Activated CD8-positive, alpha-beta T cell treated with anti-CD3 and anti-CD28 coated beads for 36 hours (primary cell): ENCODE measurements at places on chromosomes 2 and 18. TPM values are rescaled to one million over a fixed set of nuclear protein-coding genes. Genes with fewer than 3 reads are reported as not detected.
A peak's percentile ranks its signal among the peaks of the same experiment; 100 is the strongest.

The SPDYA gene
- 1.4 TPM for total RNA-seq

The CNTNAP5 gene
- not detected for total RNA-seq

The NTSR2 gene
- not detected for total RNA-seq

The BOK gene
- 0.16 TPM for total RNA-seq

The HOXD12 gene
- total RNA-seq: not detected

- no peak for DNase-seq
Measured at GRCh38 chr2:63578767-63579166, 9.5 kb downstream of the WDPCP start.

- DNase-seq: no peak
Measured at GRCh38 chr2:222115296-222115695, 183.5 kb downstream of the PAX3 start.

GRCh38 chr2:186820303-186820702, 28.7 kb downstream of the ZSWIM2 start:
- DNase-seq: no peak

GRCh38 chr18:41165625-41166024, 789.4 kb upstream of the PIK3C3 start:
- DNase-seq: no peak

The ALK gene
- not detected for total RNA-seq

DNA sequence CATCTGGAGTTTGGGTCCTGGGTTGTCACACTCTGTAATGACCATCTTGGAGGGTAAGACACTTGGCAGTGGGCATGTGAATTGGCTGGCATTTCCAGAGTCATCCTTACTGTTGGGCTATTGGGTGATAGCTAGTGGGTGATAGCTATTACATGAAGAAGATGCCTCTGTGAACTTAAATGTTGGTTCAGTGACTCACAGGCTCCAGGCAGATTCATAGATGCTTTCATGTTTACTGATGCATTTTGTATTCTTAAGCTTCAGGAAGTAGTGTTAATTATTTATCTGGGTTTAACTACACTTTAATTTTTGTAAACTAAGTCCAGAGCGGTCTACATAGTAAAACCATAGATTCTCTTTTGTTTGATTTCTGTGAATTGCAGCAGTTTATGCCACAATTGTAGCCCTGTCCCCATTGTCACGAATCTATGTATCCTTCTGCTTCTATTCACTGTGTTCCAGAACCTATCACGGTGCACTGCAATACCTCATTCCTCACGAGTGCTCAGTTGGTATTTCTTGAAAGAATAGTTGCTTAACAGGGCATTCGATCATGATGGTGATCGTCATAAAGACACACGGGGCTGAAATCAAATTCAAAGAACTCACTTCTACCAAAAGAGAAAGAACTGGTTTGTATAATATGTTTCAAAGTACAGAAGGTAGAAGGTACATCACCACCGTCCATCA, 79.7 kb downstream of the GBX2 start:
- no peak for DNase-seq

The REG3G gene
- total RNA-seq: not detected

The FOXD4L1 gene
- total RNA-seq: 0.23 TPM

GRCh38 chr2:145016711-145017110, 496.8 kb upstream of the ZEB2 start:
- no peak for DNase-seq

The TBR1 gene
- total RNA-seq: not detected

DNA sequence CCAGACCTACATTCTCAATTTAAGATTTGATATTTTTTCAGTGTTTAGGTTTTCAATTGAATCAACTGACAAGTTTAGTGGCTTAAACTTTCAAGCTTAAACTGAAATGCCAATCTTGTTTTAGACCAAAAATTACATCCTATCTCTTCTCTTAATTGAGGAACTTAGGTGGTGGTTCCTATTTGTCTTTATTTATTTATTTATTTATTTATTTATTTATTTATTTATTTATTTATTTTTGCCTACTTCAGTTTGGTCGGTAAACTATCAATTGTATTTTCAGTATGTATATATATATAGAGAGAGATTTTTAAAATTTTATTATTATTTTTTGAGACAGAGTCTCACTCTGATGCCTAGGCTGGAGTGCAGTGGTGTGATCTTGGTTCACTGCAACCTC, 68.1 kb downstream of the NEDD4L start:
- DNase-seq: no peak

The TYMS gene
- total RNA-seq: 324 TPM

DNA sequence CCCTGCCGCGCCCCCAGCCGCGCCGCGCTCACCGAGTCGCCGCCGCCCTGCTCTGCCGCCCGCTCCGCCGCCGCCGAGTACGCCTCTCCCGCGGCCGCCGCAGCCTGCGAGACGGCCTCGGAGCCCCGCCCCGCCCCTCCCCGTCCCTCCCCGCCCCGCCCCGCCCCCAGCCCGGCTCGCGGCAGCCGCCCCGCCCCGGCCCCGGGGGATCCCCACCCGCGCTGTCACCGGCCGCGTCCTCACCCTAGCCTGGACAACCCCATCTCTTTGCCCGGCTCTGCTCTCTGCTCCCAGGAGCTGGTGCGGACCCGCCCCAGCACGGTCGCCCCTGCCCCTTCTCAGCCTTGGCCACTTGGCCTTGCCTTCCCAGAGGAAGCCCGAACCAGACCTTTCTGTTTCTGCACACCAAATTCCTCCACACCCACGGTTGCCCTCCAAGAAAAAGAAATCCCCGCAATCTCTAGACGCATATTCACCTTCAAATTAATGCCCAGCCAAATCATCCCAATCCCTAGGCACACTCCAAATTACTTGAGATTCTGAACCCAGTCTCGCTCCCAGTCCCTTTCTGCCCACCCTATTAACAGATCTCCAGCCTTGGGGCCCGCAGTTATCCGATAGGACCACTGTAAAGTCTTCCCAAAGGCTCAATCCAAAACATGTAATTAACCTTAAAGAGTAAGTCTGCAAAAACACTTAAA, at the start of gene CYRIA:
TSS of gene CYRIA (minus strand) at position 87 of the 701 bp plus-strand sequence. CDS start 77,715 bp downstream, outside the sequence.
- DNase-seq: peak; percentile 54

DNA sequence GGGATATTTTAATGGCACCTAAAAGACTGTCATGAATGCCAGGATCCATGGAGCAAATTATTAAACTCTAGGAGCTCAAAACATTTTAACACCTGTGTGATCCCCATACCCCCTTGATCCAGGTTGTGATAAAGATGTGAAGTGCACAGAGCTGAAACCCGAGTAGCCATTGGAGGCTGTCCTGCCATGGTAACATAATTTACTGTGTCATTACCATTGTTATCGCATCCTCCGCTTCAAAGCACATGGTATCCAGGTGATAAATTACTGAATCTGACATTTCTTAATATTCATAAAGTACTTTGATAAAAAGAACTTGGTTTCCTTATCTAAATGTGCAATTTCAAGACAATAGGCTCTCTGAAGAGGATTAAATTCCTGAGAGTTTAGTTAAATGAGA, 109.3 kb downstream of the CHST9 start:
- no peak for DNase-seq

GRCh38 chr2:41924024-41924423, 123.8 kb upstream of the PKDCC start:
- DNase-seq: no peak

DNA sequence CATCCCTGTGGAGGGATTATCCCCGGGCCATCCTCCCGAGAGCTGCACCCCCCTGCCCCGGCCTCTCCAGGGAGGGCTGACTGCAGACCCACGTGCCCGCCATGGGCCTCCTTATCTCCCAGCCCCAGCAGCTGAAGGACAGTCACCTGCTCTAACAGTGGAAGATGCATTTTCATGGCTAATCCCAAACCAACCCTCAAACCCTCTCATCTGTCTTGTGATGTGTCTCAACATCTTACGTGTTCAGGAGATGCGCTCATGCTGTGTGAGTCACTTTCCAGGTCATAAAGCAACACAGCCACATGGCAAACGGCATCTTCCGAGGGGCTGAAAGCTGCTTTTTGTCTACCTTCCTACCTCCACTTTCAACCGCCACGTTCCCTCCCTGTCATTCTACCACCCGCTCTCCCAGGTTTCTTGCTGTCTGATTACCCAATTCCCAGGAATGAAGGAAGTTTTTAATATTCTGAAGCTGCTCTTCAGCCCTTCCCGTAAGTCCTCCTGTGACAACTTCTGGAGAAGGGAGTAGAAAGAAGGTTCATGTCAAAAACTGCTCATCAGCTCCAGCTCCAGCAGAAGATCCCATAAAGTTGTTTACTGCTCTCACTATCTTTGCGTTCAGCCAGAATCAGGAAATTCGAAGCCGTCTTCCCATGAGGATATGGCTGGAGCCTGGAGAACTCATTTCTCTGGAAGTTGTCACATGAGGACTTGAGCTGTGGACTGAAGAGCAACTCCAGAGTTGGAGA, 54.5 kb downstream of the MBP start:
- no peak for DNase-seq

- peak; percentile 71 for DNase-seq
Measured at GRCh38 chr2:239035361-239035814, 187.5 kb downstream of the TWIST2 start.

GRCh38 chr2:86563650-86564061, 413 bp upstream of the CHMP3 start:
- no peak for DNase-seq

The TAF4B gene
- total RNA-seq: 15.1 TPM
